ENCODE measurements at places on chromosomes 6 and 20.

GRCh38 chr20:62702895-62703852 is 5.5 kb upstream of the NTSR1 start:
- no peak for DNase-seq

GRCh38 chr6:83461438-83461837 is 30.6 kb upstream of the ME1 start:
- DNase-seq, result no peak

DNA sequence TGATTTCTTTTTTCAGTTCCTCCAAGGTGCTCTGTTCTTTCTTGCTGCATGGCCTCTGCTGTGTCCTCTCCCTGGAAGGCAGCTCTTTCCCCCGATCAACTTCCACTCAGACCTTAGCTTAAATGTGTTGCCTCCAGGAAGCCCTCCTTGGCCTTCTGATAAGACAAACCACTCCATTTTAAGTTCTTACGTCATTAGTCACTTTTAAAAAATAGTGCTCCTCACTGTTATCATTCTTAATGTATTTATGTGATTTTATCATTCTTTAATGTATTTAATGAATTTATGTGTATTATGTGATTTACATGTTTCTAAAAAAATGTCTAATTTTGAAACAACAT is 12.2 kb upstream of the MANBAL start:
- no peak for DNase-seq

GRCh38 chr6:131414956-131415355 is 158.1 kb upstream of the ARG1 start:
- DNase-seq, result no peak

DNA sequence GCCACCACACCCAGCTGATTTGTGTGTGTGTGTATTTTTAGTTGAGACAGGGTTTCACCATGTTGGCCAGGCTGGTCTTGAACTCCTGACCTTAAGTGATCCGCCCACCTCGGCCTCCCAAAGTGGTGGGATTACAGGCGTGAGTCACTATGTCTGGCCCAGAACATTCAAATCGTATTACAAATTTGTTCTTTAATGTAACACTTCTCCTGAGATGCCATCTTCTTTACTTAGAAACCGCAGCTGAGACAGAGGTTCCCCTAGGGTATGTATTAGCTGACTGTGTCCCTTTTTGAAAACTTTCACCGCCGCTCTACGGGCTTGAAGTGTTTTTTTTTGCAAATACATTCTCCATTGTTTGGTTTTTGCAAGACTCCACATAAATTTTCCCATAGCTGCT is 62.6 kb downstream of the TOX2 start:
- no peak for DNase-seq

GRCh38 chr6:30730601-30731435 is 10.7 kb downstream of the TUBB start:
- DNase-seq, result peak; percentile 91

DNA sequence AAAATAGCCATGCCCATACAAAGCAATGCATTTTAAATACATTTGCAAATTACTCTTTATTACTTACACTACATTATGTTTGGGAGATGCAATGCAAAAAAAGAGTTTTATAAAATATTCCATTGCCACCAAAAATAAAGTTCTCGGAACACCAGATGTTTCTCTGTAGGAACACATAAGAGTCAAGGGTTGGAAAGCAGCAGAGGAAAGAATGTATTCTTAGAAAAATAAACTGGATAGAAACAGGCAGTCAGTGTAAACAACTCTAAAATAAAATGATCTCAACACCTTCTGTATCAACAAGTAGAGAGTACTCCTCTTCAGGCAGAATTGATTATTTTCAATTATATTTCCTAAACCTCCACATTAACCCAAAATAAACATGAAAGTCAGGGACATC is 28.1 kb downstream of the KIF13A start:
- DNase-seq, result no peak

- no peak for DNase-seq
Observed at GRCh38 chr6:75147512-75147911, 58.3 kb downstream of the COL12A1 start.

- no peak for DNase-seq
Observed at GRCh38 chr6:4466261-4466660, 309.9 kb upstream of the CDYL start.

- peak; percentile 25 for DNase-seq
Observed at GRCh38 chr6:111743360-111743759, 129.9 kb downstream of the FYN start.

- DNase-seq, result no peak
Observed at GRCh38 chr6:159831373-159831679, 31.2 kb downstream of the PNLDC1 start.

GRCh38 chr6:67201563-67201962 is 1433.5 kb upstream of the ADGRB3 start:
- DNase-seq, result no peak

- DNase-seq, result no peak
Observed at GRCh38 chr6:114735025-114735735, 392.4 kb upstream of the HS3ST5 start.

GRCh38 chr6:138291849-138292181 is 73.5 kb upstream of the PBOV1 start:
- no peak for DNase-seq

DNA sequence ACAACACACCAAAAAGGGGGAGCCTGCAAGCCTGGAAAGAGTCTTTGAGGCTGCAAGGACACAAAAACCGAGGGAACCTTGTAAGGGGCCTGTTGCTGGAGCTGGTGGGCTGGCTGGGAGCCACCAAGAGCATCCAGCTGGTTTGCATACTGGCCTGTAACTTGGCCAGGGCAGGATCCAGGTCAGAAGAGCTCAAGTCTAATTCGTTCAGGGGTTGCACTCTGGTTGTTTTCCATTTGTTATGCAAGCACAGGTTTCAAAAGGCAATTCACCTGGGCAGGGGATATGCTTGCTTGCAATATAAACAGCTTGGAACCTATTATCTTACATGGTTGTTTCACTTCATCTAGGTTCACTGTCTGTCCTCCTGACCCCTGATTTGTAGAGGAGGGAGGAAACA is 98.3 kb upstream of the GCM1 start:
- no peak for DNase-seq

GRCh38 chr6:68901044-68901443 is 266.0 kb downstream of the ADGRB3 start:
- no peak for DNase-seq

GRCh38 chr6:36324715-36325114 is 12.0 kb downstream of the BNIP5 start:
- no peak for DNase-seq

DNA sequence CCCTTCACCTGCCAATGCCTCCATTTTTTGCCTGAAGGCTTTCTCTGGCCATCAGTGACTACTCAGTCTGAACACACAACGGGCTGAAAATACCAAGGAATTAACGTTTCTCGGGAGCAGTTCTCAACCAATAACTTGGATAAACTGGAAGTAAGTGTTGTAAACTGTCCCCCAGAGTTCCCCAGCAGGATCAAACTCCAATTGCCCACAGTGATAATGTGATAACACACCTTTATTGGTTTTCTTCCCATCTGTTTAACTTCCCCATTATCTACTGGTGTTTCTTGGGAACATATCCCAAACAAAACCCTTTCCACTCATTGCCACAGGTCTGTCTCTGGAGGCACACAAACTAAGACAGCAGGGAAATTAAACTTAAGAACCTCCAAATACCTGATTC is 21.8 kb upstream of the FAM135A start:
- no peak for DNase-seq

- DNase-seq, result no peak
Observed at GRCh38 chr6:1091900-1092299, 220.0 kb upstream of the FOXQ1 start.

DNA sequence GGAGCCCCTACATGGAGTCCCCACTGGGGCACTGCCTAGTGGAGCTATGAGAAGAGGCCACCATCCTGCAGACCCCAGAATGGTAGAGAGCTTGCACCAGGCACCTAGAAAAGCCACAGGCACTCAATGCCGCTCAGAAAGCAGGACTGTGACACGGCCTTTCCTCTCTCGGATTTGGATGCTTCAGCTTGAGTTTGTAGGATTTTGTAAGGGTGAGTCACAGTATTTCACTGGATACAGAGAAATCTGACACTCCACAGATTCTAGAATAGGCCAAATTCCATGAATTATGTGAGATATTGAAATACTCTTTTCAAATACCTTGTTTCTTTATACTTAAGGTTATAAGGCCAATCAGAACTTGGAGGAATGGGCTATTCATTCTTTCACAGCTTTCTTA is 424.5 kb downstream of the HTR1B start:
- no peak for DNase-seq

GRCh38 chr6:165497472-165497871 is 165.6 kb downstream of the PDE10A start:
- no peak for DNase-seq

DNA sequence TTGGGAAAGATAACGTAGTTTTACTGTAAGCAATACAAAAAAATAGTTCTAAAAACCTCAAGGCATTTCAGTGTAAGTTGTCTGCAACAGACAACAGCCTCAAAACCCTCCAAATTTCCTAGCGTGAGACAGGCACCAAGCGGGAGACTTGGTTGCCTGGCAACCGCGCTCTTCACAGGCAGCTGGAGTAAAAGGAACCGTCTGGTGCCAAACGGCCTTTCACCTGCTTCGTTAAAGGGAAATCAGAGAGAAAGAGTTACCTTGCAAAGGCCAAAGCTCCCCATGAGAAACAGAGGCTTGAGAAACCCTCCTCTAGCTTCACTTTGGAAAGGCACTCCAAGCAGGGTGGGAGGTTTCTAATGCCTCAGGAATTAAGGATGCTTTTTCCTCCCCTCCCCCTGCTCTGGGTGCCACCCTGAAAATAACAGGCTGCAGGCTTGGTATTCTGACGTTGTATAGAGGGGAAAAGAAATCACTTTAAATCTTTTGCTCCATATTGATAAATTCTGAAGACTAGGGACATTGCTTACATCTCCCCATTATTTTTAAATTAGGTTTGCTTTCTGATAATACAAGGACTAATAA is 129.7 kb upstream of the UFL1 start:
- peak; percentile 42 for DNase-seq

- DNase-seq, result no peak
Observed at GRCh38 chr20:52405417-52405816, 213.8 kb upstream of the ZFP64 start.

GRCh38 chr6:66396549-66396948 is 689.5 kb upstream of the EYS start:
- no peak for DNase-seq

DNA sequence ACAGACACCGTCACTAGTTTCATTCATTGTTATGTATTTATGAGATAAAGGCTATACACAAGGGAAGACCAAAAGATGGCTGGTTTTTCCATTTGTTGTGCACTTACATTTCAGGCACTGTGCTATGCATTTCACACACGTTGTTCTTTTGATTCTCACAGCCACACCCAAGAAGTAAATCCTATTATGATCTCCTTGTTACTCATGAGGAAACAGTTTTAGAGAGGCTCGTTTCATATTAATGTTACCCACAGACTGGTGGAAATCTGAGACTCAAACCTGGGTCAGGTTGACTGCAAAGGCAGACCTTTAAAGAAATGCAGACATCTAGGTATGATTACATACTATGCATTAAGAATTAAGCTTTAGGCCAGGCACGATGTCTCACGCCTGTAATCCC is 34.9 kb downstream of the SHLD1 start:
- DNase-seq, result no peak

DNA sequence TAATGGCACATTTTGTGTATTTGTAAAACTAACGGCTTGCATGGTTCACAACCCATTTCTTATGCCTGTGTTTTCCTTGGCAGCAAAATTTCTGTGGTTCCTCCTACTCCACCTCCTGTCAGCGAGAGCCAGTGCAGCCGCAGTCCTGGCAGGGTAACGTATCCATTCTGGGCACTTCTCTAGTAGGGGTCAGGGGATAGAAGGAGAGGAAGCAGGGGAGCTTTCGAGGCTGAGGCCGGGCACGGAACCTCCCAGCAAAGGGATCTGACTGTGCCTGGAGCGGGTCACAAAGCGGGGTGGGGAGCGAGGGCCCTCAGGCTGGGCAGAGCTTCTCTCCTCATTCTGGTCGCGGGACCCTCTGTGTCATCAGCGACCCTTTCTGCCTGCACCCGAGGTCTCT is 58.4 kb downstream of the SYTL3 start:
- DNase-seq, result no peak

DNA sequence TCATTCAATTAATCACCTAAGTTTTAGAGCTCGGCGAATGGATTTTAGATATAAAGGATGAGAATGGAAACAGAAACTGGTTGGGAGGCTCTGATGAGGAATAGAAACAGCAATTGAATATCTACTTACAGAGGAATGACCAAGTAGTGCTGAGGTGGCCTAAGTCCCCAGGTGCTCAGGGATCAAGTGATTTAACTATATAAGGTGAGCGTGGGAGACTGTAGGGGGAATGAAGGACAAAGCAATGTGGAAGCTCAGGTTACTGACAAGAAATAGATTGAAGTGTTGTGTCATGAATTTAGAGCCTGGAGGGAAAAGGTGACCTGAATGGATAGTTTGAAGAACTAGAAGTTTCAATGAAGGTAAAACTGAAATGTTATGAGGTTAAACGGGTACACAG is 495.4 kb upstream of the SOX4 start:
- no peak for DNase-seq

DNA sequence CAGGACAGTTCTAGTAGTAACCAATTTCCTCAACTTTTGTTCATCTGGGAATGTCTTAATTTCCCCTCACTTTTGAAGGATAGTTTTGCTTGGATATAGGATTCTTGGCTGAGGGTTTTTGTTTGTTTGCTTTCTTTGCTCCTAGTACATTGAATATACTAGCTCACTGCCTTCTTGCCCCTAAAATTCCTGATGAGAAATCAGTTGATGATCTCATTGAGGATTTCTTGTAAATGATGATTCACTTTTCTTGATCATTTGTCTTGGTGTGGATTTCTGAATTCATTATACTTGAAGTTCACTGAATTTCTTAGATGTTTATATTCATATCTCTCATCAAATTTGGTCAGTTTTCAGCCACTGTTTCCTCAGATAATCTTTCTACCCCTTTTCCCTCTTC is 49.1 kb upstream of the PRDM1 start:
- no peak for DNase-seq

DNA sequence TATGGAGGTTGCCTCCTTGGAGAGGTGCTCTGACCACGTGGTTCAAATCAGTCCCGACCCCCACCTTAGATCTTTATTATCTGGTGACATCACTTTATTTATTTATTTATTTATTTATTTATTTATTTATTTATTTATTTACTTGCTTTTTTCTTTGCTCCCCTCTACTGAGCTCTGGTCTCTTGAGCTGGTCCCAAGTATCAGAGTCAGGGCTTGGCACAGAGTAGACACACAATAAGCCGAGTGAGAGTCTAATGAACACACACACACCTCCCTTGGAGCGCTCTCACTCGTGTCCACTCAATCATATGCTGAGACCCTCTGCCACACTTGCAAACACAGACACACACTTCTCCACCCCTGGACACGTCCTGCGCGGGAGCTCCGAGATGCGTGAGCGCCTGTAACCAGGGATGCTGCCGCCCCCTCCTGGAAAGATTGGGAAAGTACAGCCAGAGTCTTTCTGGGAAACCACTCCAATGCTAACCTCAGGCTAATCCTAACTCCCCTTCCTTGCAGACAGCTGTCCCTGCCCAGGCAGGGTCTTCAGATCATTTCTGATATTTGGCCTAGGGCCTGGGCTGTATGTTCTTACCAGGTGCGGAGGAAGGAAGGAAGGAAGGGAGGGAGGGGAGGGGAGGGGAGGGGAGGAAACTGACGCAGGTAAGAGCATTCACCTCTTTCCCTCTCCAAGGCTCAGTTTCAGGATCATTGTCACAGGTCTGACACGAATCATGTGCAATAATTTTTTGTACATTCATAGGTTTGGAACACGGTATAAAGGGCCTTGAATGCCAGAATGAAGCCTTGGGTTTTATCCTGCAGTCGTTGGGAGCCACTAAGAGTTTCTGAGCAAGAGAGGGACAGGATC is 70.9 kb downstream of the STK35 start:
- peak; percentile 73 for DNase-seq

Data from activated CD8-positive, alpha-beta memory T cell treated with anti-CD3 and anti-CD28 coated beads, Interleukin-2, amount 10 ng/mL, durations not matched to agents 7 days and 5 days (primary cell).